SK-N-SH treated with all-trans-retinoic acid at 6 μM for 48 hours (cell line): ENCODE measurements at places on chromosomes 6 and 20.
A peak's percentile ranks its signal among the peaks of the same experiment; 100 is the strongest.

DNA sequence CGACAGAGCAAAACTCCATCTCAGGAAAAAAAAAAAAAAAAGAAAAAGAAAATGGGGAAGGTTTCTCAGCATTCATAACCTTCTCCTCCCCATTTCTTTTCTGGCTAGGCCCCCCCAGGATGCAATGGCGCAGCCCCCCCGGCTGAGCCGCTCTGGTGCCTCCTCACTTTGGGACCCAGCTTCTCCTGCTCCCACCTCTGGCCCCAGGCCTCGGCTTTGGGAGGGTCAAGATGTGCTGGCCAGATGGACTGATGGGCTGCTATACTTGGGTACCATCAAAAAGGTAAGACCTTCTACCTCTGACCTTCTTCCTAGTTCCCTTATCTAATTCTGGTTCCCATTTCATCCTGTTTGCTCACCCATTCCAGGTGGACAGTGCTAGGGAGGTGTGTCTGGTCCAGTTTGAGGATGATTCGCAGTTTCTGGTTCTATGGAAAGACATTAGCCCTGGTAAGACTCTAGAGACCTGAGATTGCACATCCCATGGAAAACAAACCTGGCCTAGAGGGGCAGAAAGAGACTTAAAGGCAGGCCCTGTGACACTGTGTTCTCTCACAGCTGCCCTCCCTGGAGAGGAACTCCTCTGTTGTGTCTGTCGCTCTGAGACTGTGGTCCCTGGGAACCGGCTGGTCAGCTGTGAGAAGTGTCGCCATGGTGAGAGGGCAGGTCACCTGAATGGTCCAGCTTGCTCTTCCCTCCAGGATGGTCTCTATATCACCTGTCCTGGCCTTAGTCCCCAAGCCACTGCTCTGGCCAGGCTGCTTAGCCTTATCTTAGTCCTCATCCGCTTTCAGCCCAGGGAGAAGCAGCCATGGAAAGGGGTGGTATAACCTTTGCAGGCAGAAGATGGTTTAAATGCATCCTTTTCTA, 1.6 kb downstream of the PHF1 start:
- ATAC-seq = no peak

DNA sequence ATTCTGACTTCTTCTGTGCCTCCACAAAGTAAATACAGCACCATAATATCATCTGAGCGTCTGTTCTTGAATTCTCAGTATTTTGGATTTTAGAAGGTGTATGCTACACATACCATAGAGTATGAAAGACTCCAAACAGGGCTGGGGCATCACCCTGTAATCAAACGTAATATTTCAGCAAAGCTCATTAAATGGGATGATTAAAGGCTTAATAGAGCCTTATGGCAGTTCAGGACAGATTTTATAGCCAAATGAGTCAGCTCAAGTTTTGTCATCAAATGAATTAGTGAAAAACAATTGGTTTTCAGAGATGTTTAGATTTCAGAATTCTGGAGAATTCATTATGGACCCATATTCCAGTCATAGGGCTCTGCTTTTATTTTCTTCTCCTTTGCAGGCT, 68.9 kb downstream of the TULP4 start:
- ATAC-seq = no peak

- peak; percentile 50 for ATAC-seq
Measured at GRCh38 chr20:3082306-3082951, 2.1 kb downstream of the AVP start.

GRCh38 chr6:33390767-33391277, 801 bp upstream of the KIFC1 start:
- ATAC-seq = no peak
